ENCODE measurements at places on chromosomes 1 and 21.

- peak; percentile 87 for DNase-seq
Measured at GRCh38 chr1:43241413-43241836, 28.4 kb upstream of the TMEM125 start.

GRCh38 chr1:216560527-216560926 lies 137.3 kb upstream of the USH2A start:
- DNase-seq = no peak

- no peak for DNase-seq
Measured at GRCh38 chr1:220251272-220251671, 21.0 kb downstream of the RAB3GAP2 start.

- no peak for DNase-seq
Measured at GRCh38 chr1:192762265-192762664, 46.6 kb upstream of the RGS2 start.

DNA sequence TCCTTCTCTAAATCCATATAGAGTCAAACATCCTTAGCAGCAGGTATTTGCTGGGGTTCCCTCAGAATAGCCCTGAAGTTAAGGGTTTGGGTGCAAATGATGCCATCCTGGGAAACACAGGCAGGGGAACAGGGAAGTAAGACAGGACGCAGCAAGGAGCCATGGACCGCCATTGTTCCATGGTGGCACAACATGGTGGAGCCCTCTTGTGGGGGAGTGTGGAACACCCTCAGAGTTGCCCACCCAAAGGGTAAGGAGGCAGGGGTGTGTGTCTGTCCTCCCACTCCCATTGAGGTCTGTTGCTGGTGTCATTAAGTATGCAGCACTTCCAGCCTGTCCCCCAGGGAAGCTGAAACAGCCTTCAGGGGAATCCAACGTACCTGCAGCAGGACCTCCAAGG lies 20.4 kb upstream of the RCAN1 start:
- DNase-seq = no peak

- no peak for DNase-seq
Measured at GRCh38 chr1:88288571-88288970, 395.5 kb upstream of the PKN2 start.

DNA sequence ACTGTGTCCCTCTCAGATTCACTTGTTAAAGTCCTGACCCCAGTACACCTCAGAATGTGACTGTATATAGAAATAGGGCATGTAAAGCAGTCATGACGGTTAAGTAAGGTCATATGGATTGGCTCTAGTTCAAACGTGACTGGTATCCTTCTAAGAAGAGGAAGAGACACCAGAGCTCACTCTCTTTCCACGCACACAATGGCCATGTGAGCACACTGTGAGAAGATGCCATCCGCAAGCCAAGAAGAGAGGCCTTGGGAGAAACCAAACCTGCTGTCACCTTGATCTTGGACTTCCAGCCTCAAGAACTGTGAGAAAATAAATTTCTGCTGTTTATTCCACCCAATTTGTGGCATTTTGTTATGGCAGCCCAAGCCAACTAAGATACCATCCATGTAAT lies 56.8 kb upstream of the IRF2BP2 start:
- DNase-seq = no peak

DNA sequence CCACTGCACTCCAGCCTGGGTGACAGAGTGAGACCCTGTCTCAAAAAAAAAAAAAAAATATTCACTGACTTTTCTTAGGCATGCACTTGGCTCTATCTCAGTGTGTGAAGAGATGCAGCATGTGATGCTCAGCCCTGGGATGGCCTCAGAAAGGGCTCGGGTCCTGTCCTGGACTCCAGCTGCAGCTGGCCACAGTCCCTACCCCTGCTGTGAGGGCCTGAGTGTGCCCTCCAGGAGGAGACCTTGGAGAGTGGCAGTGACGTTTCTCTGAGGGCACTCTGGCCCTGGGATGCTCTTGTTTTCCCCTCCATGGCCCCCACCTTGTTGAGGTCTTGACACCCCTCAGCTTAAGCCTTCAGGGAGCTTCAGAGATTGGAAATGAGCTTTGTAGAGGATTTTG lies 81.9 kb upstream of the POU3F1 start:
- no peak for DNase-seq

DNA sequence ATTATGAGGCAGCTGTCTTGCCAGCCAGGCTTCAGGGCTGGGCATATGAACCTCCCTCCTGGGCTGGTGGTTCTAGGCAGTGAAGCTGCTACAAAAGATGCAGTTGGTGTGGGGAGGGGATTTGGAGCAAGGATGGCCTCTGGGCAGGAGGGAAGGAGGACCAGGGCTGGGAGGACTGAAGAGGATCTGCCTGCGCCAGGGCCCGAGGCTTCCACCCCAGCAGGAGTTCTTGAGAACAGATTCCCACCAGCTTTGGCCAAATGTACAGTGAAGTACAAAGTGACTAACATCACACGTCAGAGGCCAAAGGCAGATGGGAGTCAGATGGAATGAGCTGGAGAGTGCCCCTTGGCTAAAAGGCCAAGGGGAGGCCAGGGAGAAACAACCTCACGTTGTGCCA lies 62.4 kb downstream of the DDX20 start:
- DNase-seq = no peak

DNA sequence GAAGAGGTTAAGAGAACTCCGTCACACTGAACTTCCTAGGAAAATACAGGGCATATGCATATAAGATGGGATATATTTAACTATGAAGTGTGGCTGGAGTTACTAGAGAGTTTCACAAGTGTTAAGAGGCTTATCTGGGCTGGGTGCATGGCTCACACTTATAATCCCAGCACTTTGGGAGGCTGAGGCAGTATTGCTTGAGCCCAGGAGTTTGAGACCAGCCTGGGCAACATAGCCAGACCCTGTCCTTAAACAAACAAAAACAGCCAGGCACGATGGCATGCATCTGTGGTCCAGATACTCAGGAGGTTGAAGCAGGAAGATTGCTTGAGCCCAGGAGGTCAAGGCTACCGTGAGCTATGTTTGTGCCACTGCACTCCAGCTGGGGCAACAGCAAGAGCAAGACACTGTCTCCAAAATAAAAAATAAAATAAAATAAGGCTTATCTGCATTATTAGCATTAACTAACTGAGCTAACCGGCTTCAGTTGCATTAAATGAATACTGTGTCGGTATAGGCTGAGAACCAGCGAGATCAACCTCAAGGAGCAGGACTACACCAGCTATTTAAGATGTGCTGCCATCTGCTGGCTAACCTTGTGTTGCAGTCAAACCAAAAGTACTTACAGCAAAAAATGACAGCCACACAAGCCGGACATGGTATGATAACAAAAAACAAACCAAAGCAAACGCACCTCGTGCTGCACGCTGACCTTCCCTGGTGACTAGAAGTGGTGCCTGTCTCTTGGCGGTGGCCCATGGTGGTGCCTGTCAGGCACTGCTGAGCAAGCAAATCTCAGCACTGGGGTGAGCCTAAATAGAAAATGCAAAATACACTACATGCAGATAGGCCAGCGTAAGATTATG lies 19.7 kb upstream of the RBBP5 start:
- DNase-seq = peak; percentile 80

GRCh38 chr1:27098431-27099134 lies 56.3 kb downstream of the SLC9A1 start:
- no peak for DNase-seq

DNA sequence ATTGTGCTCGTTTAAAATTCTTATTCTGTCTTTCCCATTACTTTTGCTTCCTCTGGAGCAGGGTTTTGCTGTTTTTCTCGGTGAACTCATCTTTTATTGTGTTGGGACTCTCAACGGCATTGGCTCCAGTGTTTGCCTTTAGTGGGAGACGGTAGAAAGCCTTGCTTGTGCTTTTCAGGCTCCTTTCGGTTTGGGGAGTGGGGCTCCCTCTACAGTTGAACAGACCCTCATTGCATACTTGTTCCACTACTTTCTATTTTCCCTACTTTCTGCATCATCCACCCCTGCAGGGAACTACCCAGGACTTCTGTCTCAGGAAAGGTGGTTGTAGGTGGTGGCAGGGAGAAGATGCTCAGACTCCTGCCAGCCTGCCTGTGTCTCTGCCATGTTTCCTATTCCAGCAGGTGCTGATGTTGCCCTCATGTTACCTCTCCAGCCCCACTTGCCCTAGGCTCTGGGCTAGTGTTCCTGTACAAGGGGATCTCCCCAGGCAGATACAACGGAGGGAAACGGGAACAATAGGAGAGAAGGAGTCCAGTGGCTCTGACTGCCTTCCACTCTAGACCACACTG lies 68.5 kb upstream of the ZBTB18 start:
- DNase-seq = no peak

GRCh38 chr1:192126030-192126619 lies 32.1 kb upstream of the RGS18 start:
- no peak for DNase-seq
